ENCODE measurements at places on chromosomes 4 and X.

- DNase-seq = no peak
Observed at GRCh38 chr4:151215295-151215694, 61.7 kb upstream of the PRSS48 start.

DNA sequence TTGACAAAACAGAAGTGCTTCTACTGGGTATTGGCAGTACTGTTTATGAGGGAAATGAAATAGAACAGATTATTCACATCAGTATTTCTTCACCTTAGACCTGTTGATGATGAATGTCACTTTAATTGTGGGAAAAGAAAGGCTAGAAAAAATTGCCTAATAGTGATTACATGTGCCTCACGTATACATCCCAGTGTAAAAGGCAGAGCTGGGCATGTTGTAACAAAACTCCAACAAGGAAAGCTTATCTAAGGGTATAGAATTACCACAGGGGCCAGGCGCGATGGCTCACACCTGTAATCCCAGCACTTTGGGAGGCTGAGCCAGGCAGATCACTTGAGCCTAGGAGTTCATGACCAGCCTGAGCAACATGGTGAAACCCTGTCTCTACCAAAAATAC lies 4.2 kb downstream of the PGM2 start:
- no peak for DNase-seq

DNA sequence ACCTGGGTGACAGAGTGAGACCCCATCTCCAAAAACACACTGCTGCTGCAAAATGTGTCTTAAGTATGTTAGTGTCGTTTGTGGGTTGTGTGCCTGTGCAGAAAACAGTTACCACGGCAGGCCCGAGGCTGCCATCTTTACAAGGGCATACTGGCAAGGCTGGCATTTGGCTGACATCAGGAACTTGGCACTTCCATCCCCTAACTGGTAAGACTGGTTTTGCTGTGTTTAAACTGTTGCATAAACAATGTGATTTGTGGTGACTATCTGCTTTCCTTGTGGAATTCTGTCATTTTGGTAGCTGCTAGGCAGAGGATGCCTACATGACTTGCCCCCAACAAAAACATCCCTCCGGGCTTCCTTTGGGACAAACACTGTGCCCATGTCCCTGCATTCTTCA lies 12.3 kb downstream of the LRP2BP start:
- DNase-seq = no peak

DNA sequence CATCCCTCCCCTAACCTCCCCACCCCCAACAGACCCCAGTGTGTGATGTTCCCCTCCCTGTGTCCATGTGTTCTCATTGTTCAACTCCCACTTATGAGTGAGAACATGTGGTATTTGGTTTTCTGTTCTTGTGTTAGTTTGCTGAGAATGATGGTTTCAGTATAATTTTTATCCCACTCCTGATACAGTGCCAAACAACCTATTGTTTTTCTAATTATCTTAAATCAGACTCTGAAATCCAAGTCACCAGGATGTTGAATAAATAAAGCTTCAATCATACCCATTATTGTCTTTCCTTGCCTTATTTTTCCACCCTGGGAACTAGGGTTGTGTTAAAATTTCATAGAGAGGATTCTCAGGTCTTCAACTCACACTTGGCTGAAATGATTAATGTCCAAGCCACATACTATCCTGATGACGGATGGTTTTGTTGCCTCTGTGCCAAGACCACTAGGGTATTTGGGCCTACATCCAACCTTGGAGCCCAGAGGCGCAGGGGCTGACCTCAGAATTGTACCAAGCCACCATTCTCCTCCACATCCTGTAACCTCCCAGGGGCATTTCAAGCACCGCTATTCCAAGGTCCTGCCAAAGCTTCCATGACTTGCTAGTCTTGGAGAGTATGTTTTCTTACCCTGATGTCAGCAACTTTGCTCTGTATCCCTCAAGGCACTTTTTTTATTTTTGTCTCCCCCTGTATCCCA lies 332.4 kb downstream of the ARHGAP24 start:
- DNase-seq = no peak

- DNase-seq = no peak
Observed at GRCh38 chrX:115952417-115953092, 218.0 kb upstream of the AGTR2 start.

- DNase-seq = no peak
Observed at GRCh38 chr4:127832585-127832984, 48.1 kb upstream of the PLK4 start.

DNA sequence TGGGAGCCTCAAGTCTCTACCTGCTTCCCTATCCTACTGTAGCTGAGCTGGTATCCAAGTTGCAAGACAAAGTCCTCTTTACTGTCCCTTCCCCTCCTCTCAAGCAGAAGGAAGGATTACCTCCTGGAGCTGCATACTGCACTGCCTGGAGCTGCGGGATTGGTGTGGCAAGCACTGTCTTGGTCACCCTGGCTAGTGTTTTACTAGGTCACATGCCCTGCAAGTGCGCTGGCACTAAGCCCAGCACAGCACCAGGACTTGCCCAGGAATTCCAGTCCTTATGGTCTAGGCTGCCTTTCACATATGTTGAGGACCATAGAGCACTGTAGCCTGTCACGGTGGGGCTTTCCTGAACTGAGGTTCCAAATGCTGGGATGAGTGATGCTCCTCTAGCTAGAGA lies 227.3 kb upstream of the ZC4H2 start:
- no peak for DNase-seq

DNA sequence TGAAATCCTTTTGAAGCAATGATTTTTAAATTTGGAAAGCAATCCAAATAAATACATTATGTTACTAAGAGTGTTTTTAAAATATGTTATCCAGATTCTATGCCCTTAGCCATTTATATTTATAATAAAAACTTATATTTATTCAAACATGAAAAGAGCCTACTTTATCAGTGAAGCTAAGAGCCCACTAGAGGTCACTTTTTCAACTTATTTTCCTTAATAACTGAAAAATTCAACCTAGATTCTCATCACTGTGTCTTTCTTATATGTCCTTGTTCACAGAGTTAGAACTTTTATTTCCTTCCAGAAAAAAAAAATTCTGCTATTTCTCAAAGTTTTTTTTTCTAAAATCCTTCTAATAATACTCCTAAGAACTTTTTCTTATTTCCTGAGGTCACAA lies 23.9 kb downstream of the PRDM8 start:
- DNase-seq = peak; percentile 9

DNA sequence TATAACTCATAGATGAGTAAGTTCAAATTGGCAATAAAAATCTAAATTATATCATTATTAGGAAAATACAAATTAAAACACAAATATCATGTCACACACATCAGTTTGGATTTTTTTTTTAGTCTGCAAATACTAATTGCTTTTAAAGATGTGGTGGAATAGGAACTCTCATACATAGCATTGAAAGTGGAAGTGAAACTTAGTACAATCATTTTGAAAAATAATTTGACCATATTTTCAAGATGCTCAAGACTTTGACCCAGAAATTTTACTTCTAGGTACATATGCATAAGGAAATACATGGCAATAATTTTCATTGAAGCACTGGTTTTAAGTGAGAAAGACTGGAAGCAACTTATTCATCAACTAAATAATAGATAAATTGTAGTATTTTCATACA lies 147.5 kb upstream of the SMIM31 start:
- DNase-seq = no peak

DNA sequence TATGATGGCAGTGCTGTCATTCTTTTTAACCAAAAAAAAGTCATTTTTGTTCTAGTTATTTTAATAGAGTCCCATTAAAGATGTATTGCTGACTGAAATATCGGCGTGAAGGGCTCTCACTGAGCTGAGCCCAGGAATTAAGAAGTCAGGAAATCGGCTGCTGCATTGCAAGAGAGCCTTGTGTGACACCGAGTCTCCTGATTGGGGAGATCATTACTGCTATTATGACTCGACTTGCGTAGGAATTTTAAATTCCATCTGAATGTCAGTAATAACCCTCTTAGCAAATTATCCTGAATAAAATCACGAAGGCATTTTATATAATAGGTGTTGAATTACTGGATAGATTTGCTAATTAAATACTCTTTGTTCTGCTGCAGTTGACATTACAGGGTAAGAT lies 111.5 kb downstream of the POLA1 start:
- no peak for DNase-seq

GRCh38 chr4:150960079-150960478 lies 55.0 kb downstream of the LRBA start:
- no peak for DNase-seq

DNA sequence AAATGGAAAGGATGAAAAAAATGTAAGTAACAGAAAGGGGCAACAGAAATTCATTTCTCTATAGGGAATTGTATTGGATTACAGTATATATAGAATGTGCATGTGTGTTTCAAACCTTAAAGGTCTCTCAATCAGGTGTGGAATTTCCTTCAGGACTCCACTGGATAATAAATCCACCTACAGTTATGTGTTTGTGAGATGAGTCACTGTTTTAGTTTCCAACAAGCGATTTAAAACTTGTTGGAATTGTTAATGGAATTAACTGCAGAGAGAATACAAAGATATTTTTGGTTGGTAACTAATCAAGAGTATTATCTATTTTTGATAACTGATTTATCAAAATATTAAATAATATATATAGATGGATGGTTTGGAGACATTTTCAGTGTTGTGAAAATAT lies 32.8 kb downstream of the CEP44 start:
- no peak for DNase-seq

All from NCI-H1694 (cell line).